ENCODE measurements at places on chromosomes 1 and 21.

DNA sequence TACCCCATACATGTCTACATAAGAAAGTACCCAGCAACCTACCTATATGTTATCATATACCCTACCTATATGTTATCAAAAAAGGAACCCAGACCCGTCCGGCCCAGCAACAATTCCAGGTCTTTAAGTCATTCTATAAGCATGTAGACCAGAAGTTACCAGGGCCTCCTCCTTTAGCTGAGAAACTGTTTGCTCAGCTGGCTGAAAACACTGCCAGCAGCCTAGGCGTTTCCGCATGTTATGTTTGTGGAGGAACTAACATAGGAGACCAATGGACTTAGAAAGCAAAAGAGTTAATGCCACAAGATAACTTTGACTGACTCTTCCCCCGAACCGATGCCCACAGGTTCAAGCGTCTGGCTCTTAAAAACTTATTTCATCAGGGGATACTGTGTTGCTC lies 7.1 kb upstream of the ZNF678 start:
- no peak for DNase-seq

- DNase-seq = no peak
Measured at GRCh38 chr1:180610556-180611015, 21.2 kb upstream of the XPR1 start.

- DNase-seq = peak; percentile 61
Measured at GRCh38 chr1:20717452-20718342, at the start of gene KIF17. Gene KIF17 (minus strand): TSS chr1:20718007. CDS start chr1:20717706, 301 bp downstream.

- no peak for DNase-seq
Measured at GRCh38 chr1:112542206-112542973, 33.6 kb downstream of the WNT2B start.

DNA sequence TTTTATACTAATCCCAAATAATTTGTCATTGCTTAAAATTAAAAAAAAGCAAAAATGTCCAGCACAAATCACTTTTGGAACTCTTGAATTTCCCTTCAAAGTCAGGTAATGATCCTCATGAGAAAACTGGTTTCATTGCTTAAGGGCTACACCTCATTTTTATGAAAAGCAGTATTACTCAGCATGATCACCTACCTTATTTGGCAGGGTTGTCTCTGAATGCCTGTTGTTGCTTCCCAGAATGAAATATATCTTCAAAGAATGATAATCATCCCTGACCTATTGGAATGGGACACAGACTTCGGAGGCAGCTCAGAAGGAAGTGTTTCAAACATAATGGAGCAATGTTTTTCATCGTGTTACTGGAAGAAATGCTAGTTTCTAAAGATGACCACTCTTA lies 29.7 kb downstream of the C1orf21 start:
- DNase-seq = no peak

DNA sequence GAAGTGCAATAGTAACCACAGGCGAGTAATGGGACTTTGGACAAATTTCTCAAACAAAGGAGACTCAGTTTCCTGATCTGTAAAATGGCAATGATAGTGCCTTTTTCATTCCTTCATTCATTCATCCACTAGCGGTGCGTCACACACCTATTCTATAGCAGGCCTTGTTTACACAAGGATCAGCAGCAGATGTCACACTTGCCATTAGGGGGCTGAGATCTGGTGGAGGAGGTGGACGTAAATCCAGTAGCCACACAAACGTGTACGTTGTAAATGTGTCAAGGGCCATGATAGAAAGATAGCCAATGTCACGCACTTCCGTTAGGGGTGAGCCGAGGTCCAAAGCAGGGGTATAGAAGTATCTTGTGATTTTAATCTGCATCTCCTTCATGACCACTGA lies 34.2 kb downstream of the SERINC2 start:
- DNase-seq = no peak

GRCh38 chr21:39451332-39452206 lies at the start of gene SH3BGR:
Gene SH3BGR (plus strand): TSS chr21:39451970. CDS start chr21:39452097, 127 bp downstream.
- no peak for DNase-seq

DNA sequence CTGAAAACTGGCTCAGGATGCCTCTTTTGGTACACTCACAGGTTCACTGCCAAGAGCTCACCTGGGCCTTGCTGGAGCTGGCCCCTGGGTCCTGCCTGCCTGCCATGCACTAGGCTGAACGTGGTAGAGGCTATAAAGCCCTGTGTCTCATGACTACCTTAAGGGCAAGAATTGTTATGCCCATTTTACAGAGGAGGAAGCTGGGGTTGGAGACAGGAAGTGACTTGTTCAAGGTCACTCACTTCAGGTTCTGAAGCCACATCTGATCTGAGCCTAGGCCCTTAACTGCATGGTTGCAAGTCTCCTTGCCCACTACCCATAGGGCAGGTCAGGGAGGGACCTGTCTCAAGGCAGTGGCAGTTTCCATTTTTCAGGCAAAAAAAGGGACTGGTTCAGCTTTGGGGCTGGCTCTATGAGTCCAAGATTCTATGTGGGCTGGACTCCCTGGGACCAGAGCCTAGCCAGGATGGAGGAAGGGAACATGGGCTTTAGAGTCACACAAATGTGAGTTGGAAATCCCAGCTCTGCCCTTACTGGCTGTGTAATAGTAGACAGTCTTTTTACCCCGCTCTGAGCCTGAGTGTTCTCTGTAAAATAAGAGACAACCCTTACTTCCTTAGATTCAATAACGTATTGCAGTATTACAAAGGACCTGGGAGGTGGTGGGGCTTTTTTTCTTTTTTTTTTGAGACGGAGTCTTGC lies 7.8 kb downstream of the STK40 start:
- no peak for DNase-seq

GRCh38 chr21:32532636-32533035 lies 52.7 kb downstream of the TCP10L start:
- DNase-seq = no peak

DNA sequence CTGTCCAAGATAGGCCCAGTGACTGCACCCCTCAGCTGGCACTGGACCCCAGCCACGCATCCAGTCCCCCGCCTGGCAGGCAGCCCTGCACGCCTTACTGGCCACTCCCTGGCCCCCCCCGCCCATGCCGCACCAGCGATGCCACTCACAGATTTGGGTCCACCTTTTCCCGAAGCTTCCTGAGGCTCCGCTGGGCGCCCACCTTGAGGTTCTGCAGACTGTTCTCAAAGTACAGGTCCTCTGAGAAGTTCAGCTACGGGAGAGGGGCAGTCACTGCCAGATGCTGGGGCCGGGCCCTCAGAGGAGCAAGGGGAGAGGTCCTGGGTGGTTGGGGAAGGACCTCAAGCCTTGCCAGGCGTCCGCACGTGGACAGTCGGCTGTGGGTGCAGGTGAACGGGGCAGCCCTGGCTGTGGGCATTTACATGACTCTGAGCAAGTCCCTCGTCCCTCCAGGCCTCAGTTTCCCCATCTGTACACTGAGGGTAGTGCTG lies 8.1 kb downstream of the PRXL2B start:
- no peak for DNase-seq

- DNase-seq = no peak
Measured at GRCh38 chr1:214673576-214673975, 70.6 kb downstream of the CENPF start.

GRCh38 chr1:193179094-193179493 lies 7.3 kb downstream of the B3GALT2 start:
- no peak for DNase-seq

DNA sequence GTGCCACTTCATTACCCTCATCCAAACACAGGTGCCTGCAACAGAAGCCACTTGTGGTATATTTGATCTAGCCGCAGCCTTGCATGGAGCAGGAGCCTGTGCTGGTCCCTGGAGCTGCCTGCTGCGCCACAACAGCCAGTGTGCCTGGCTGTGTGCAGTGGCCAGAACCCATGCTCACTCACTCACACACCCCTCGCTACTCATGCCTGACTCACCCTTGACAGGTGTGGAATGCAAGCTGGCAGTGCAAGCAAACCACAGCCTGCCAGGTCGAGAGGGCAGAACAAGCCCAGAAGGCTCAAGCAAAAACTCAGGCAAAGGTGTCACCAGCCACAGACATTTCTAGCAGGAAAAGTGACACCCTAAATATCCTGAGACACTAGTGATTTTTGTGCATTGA lies 1510.9 kb downstream of the KCNT2 start:
- DNase-seq = no peak

DNA sequence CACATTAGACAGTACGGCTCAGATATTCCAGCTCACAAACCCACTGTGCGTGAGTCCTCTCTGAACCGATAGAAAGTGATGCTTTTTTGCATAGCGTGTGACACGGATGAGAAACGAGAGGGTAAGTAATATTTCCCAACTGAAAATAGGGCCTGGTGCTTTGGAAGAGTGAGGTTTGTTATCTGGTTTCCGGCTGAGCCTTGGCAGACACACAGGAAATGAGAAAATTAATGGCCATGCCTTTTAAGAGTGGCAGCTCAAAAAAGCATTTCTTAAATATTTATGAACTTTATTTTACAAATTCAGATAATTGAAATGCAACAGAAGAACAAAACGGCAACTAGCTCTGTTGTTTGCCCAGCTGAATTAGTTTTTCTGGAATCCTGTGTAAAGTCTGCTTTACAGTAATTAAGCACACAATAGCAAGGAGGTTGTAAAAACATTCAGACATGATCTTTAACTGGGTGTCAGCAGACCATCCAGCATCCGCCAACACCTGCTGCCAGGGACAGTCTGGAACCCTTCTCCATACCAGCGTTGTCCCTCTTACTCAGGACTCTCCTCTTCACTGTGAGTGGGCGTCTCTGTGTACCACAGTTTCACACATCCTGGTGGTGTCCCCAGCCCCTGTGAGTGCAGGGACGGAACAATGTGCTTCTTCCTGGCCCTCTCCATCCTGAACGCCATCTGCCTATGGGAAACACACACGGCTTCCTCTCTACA lies 155.4 kb downstream of the PGBD5 start:
- peak; percentile 43 for DNase-seq

DNA sequence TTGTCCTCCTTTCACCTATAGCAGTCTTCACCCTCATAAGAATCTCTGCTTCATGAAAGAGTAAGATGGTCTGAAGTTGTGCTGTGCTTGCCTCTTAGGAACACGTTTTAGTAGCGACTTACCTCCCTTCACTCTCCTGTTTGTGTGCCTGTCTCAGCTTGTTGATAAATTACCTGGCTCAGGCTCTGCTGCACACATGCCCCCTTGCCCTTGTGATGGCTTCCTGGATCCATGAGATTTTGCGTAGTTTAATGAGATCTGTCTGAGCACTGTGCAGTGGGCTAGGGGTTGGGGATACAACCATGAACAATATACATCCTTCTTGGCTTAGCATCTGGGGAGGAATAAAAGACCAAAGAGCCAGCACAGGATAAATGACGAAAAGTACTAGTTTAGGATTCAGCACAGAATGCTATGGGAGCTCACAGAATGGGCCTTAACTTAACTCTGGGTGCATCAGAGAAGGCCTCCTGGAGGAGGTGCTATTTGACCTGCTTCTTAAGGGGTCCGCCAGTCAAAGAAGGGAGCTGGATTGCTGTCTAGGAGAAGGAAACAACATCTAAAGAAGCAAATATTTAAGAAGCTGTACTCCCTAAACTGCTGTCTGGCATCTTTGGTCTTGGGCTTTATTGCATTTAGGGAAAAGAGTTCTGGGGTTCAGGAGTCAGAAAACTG lies 175.7 kb upstream of the PLXNA2 start:
- no peak for DNase-seq

- no peak for DNase-seq
Measured at GRCh38 chr1:78102082-78102481, 56.3 kb downstream of the GIPC2 start.

- no peak for DNase-seq
Measured at GRCh38 chr1:171566467-171566866, 55.6 kb upstream of the MYOCOS start.

GRCh38 chr1:203667616-203668015 lies 41.0 kb downstream of the ATP2B4 start:
- no peak for DNase-seq

DNA sequence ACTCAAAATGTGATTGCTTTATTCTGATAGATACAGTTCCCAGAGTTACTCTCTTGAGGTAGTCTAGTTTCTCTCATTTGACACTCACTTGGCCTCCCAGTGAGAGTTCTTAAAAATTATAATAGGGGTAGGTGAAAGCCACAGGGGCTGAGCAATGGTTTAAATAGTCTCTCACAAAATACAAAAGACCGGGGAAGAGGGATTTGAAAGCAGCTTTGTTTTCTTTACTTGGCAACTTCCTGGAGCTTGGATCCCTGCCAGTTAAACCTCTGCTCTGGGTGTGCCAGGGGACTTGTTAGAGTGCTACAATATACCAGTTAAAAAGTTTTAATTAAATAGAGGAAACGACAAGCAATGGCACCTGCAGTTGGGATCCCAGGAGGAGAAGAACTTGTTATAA lies 31.7 kb downstream of the OR13G1 start:
- DNase-seq = no peak

DNA sequence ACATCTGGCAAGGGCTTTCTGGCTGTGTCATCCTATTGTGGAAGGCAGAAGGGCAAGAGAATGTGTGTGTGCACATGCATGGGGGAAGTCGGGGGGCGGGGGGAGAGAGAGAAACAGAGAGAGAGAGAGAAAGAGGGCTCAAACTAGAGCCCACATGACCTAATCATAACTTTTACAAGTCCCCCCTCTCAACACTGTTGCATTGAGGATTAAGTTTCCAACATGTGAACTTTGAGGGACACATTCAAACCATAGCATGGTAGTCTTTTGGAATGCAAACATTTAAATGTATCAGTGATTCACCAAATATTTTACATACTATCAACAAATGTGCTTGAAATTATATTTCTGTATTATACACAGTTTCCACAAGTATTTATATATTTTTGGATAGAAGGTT lies 655.4 kb upstream of the B3GALT2 start:
- DNase-seq = no peak

DNA sequence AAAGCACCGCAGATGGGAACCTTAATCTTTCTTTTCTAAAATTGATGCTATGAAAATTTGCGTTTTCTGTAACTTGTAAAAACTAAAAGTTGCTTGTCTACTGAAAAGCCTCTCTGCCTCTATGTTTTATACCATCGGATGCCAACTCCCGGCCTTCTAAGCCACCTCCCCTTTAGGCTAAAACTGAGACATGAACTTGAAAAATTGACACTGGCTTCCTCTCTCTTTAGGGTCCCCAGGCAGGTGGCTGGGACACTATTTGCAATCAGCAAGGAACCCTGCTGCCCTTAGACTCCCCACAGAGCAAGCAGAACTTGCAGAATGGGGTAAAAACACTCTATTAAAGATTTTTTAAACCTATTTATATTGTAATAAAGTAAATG lies 151.1 kb upstream of the CAMK1G start:
- DNase-seq = no peak

DNA sequence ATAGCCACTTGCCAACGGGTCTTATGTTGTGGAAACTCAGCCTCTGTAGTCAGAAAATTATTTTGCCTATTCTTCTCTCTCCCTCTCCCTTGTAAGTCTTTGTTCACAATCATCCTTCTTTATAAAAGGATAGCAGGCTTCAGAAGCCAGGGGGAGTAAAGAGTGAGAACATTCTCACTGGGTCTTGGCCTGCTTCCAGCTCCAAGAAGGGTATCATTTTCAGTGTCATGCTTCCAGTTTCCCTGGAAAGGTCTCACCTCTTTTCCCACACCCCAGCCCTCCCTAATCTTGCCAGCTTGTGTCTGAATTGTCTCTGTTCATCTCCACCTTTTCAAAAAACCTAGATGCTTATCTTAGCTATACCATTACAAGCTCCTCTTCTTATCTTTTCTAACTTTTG lies 346.2 kb upstream of the LRRC7 start:
- no peak for DNase-seq

Data from activated CD8-positive, alpha-beta T cell treated with anti-CD3 and anti-CD28 coated beads, Interleukin-2, amount 10 ng/mL, durations not matched to agents 7 days and 5 days (primary cell).